ENCODE measurements at places on chromosomes 4 and X.

DNA sequence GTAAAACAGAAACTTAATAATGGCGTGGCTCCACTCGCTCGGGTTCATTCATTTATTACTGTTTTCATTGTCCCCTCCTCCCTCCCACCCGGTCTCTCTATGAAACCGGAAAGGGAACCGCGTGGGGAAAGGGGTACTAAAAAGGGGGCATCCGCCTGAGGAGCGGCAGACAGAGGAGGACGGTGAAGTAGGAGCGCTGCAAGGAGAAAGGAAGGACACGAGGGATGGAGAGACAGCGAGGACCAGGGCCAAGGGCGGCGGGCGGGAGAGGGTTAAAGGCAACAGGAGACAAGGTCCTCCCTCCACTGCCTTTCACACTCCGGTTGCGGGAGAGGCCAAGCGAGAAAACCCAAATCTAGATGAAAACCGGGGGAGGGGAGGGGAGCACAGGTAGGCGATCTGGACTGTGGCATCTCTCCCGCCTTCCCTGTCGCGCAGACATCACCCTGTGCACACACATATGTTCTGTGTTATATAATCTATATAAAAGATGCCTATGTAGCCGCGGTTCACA is 829 bp downstream of the ELOVL6 start:
- no peak for DNase-seq

GRCh38 chr4:69493515-69493914 is 2.2 kb downstream of the UGT2B4 start:
- DNase-seq: no peak

GRCh38 chr4:9792381-9792780 is 10.9 kb downstream of the DRD5 start:
- DNase-seq: no peak

- DNase-seq: no peak
Observed at GRCh38 chrX:37989304-37989703, 17.0 kb upstream of the SYTL5 start.

Measured in forelimb muscle (tissue), 1 donor.